Activated CD4-positive, alpha-beta T cell treated with anti-CD3 and anti-CD28 coated beads for 36 hours (primary cell): ENCODE measurements at places on chromosomes 2 and 18. TPM values are rescaled to one million over a fixed set of nuclear protein-coding genes. Genes with fewer than 3 reads are reported as not detected.
A peak's percentile ranks its signal among the peaks of the same experiment; 100 is the strongest.

GRCh38 chr18:9823805-9824473 is 61.8 kb upstream of the TXNDC2 start:
- no peaks in the 10 kb centered on the region for H3K36me3 ChIP-seq
- no peak overlapping the region for H3K27ac ChIP-seq
- DNase-seq, result no peak
- H3K4me3 ChIP-seq, result no peak overlapping the region
- no peaks in the 10 kb centered on the region for H3K4me1 ChIP-seq

DNA sequence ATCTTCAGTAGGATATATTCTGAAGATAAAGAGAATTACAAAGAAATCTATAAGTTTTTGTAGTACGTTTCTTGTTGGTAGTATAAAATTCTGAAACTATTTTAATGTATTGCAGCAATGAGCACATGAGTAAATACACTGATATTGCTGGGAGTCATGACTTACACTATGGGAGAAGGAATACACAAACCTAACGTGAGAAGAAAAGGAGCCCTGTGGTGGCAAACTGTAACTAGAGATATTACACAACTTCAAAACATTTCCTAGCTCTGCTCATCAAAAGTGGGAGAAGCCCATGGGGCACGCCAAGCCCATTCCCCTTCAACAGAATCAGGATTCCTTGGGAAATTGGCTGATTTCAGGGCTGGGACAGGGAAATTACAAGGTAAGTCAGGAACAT is 20.5 kb downstream of the SPIRE1 start:
- peaks cover 10% of the 10 kb centered on the region for H3K27me3 ChIP-seq
- H3K27ac ChIP-seq, result no peak overlapping the region
- H3K4me3 ChIP-seq, result no peak overlapping the region
- no peaks in the 10 kb centered on the region for H3K36me3 ChIP-seq
- peaks cover 3% of the 10 kb centered on the region for H3K4me1 ChIP-seq
- no peak for DNase-seq

The KYNU gene
- total RNA-seq, result not detected

The AMMECR1L gene
- 12.8 TPM for total RNA-seq

The GLB1L gene
- 2.7 TPM for total RNA-seq

GRCh38 chr2:45345331-45346234 is 265.5 kb downstream of the SRBD1 start:
- H3K27me3 ChIP-seq, result peaks cover 8% of the 10 kb centered on the region
- H3K4me3 ChIP-seq, result no peak overlapping the region
- H3K36me3 ChIP-seq, result no peaks in the 10 kb centered on the region
- H3K4me1 ChIP-seq, result no peaks in the 10 kb centered on the region
- DNase-seq, result no peak

The IL36A gene
- not detected for total RNA-seq

The TCF7L1 gene
- not detected for total RNA-seq

DNA sequence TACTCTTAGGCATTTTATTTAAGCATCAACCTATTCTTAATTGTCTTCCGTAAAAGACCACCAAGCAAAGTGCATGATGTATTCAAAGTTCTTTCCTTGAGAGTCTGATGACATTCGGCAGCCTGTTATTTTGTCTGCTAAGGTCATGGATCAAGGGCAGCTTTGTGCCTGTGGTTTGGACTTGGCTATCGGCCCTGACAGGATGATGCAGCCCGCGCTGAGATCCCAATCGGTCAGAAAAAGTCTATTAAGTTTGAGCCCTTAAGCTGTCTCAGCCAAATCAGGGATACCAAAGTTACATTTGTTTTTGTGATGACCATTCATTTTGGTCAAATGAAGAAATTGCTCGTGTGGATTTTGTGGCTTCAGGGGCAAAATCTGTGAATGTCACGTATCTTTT is 718.9 kb upstream of the FANCL start:
- no peaks in the 10 kb centered on the region for H3K36me3 ChIP-seq
- H3K27me3 ChIP-seq, result no peaks in the 10 kb centered on the region
- DNase-seq, result no peak

GRCh38 chr2:85697096-85697495 is 2.9 kb downstream of the GNLY start:
- no peaks in the 10 kb centered on the region for H3K36me3 ChIP-seq
- H3K4me3 ChIP-seq, result no peak overlapping the region
- no peaks in the 10 kb centered on the region for H3K27me3 ChIP-seq

DNA sequence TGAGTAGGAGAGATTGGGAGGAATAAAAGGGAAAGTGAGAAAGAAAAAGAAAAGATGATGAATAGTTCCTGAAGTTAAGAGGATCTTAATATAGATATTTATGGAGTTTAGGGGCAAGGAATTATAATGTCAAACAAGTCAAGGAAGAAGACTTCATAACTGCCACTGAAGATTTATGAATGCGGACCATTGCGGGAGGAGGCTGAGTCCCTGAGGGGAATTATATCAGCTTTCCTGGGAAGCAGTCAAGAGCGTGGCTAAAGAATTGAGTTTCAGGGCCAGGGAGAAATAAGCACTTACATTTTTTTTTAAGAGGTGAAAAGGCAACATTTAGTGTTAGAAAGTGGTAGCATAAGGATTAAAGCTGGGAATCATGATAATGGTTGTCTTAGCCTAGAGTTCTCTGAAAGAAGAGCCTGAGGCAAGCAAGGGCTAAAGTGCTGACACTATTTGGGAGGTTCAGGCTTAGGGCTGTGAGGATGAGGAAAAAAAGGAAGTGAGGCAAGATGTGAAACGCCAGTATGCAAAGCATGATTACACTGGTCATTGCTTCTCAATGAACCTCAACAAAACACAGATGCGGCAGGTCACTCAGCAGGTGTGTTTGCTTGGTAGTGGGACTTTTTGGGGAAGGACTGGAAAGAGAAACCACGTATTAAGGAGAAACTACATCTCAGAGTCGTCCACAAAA is 217.1 kb downstream of the SLC4A3 start:
- DNase-seq, result no peak
- no peak overlapping the region for H3K27ac ChIP-seq
- no peak overlapping the region for H3K4me3 ChIP-seq
- no peaks in the 10 kb centered on the region for H3K36me3 ChIP-seq
- H3K27me3 ChIP-seq, result peaks cover 5% of the 10 kb centered on the region
- no peaks in the 10 kb centered on the region for H3K4me1 ChIP-seq

GRCh38 chr2:118290411-118291250 is 202.4 kb downstream of the INSIG2 start:
- DNase-seq, result no peak
- H3K4me3 ChIP-seq, result no peak overlapping the region
- H3K4me1 ChIP-seq, result no peaks in the 10 kb centered on the region
- H3K27ac ChIP-seq, result no peak overlapping the region
- H3K27me3 ChIP-seq, result peaks cover 9% of the 10 kb centered on the region

- peak overlapping the region; percentile 87 for H3K4me3 ChIP-seq
- peak; percentile 74 for DNase-seq
- H3K27ac ChIP-seq, result peak overlapping the region; percentile 73
- peaks cover 63% of the 10 kb centered on the region for H3K4me1 ChIP-seq
- peaks cover 56% of the 10 kb centered on the region for H3K36me3 ChIP-seq
Observed at GRCh38 chr2:73987109-73987947, 2.6 kb downstream of the TET3 start.

- no peaks in the 10 kb centered on the region for H3K36me3 ChIP-seq
- no peak overlapping the region for H3K4me3 ChIP-seq
- H3K27me3 ChIP-seq, result no peaks in the 10 kb centered on the region
- H3K4me1 ChIP-seq, result no peaks in the 10 kb centered on the region
- DNase-seq, result no peak
Observed at GRCh38 chr18:8011906-8012305, 444.8 kb downstream of the PTPRM start.

GRCh38 chr2:134189009-134189720 is 64.7 kb upstream of the MGAT5 start:
- peaks cover 65% of the 10 kb centered on the region for H3K4me1 ChIP-seq
- no peaks in the 10 kb centered on the region for H3K27me3 ChIP-seq
- DNase-seq, result no peak
- H3K36me3 ChIP-seq, result peaks cover 22% of the 10 kb centered on the region
- no peak overlapping the region for H3K27ac ChIP-seq

DNA sequence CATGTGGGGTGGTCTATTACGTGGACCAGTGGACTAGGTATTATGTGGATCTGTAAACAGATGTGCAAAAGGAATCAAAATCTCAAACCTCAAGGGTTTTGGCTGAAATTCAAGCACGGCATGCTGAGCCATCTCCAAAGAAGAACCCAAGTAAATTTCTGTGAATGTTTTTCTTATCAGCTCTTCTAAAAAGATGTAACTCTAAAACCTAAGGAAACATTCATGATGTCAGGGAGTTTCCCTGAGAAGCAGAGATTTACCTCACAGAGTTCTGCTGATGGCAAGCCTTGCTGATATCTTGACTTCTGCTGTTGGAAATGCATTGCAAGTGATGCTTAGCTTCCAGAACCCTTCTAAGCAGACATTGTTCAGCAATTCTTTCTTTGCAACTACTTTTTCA is 21.6 kb downstream of the DSG4 start:
- peaks cover 3% of the 10 kb centered on the region for H3K27me3 ChIP-seq
- H3K4me1 ChIP-seq, result no peaks in the 10 kb centered on the region
- DNase-seq, result no peak
- H3K36me3 ChIP-seq, result no peaks in the 10 kb centered on the region
- no peak overlapping the region for H3K4me3 ChIP-seq

DNA sequence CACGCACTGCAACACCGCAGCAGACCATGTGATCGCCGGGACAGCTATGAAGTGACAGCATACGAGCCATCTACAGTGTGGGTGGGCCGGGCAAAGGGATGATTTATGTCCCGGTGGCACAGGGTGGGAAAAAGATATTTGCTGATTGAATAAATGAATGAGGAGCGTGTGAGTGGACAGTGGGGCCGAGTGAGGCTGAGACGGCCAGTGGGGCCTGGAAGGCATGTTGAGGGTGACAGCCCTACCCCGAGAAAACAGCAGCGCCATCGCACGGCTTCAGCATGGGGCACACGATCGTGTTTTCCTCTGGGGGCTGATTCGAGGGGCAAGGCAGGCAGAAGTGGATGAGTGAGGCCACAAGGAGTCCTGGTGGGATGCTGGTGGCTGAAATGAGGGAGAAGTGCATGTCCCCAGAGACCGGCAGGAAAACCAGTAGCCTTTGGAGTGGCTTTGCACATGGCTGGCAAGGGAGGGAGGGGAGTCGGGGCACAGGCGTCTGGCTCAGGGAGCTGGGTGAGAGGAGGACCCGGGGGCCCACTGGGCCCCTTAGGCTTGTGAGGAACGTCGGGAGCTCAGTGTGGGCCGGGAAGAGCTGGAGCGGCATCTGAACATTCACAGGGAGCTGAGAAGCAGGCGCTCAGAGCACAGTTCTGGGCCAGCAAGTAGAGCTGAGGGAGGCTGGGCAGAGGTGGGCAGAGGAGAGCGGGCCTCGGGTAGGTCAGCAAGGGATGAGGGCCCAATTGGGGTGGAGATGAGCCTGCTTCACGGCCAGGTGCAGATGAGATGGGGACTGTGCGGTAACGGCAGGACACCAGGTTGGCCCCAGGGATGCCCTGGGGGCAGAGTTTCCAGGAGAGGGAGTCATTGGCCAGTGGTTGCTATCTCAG is 32.1 kb upstream of the MAL start:
- H3K27me3 ChIP-seq, result peaks cover 13% of the 10 kb centered on the region
- H3K4me1 ChIP-seq, result no peaks in the 10 kb centered on the region
- no peak overlapping the region for H3K4me3 ChIP-seq
- no peak for DNase-seq

DNA sequence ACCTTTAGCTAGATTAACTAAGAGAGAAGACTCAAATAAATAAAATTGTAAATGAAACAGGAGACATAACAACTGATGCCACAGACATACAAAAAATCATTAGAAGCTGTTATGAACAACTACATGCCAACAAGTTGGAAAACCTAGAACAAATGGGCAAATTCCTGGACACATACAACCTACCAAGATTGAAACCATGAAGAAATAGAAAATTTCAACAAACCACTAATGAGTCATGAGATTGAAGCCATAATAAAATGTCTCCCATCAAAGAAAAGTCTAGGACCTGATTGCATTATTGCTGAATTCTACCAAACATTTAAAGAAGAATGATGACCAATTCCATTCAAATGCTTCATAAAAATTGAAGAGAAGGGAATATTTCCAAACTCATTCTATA is 54.3 kb downstream of the ST3GAL5 start:
- H3K36me3 ChIP-seq, result peaks cover 2% of the 10 kb centered on the region
- H3K27ac ChIP-seq, result no peak overlapping the region
- H3K27me3 ChIP-seq, result no peaks in the 10 kb centered on the region
- DNase-seq, result no peak
- peaks cover 6% of the 10 kb centered on the region for H3K4me1 ChIP-seq

DNA sequence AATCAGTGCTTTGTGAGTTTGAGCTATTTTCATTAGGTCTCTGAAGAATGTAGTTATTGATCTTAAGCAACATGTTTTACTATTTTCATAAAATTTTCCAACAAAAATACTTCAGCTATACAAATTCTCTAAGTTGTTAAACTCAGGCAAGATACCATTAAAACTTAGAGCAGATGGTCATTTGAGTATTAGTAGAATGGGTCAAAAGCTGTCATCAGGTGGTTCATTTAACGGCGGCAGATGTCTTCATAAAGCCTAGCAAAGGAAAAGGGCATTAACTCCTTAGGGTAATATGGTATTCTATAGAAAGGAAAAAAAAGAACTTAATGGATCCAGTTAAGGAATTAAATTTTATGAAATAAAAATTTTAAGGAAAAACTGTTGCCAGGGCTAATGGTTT is 19.2 kb downstream of the MIB1 start:
- H3K27me3 ChIP-seq, result no peaks in the 10 kb centered on the region
- peaks cover 15% of the 10 kb centered on the region for H3K4me1 ChIP-seq
- DNase-seq, result no peak
- H3K4me3 ChIP-seq, result no peak overlapping the region
- no peaks in the 10 kb centered on the region for H3K36me3 ChIP-seq

DNA sequence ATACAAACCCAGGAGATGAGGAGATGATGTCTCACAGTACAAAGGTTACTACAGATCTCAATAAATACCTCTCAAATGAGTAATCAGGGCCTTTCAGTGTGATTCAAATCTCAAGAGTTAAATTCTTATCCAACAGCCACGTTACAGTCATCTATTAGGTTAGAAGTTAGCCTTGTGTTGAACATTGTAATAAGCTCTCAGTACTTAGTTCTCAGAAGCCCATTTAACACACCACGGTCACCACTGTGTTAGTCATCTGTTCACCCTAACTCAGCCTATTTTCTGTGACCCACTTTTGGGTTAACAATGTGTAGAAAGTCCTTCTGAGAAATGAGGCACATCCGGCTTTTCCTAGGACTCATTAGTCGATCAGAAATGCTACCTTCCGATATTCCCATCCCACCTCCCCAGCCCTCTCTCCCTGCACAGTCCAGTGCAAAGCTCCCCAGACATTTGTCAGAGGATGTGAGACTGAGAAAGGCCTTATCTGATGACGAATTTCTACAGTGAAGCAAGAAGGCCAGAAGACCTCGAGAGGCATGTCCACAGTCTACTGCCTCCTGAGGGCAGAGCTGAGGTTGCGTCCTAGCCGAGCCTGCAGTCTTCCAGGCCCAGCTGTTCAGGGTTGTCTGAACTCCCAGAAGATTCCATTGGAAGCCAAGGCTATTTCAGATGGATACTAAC is 92.6 kb downstream of the ACTR2 start:
- H3K4me1 ChIP-seq, result peaks cover 21% of the 10 kb centered on the region
- no peaks in the 10 kb centered on the region for H3K27me3 ChIP-seq
- peak overlapping the region; percentile 74 for H3K27ac ChIP-seq
